Hippocampal formation (tissue), 2 donors: ENCODE measurements at places on chromosomes 3 and 15.
A peak's percentile ranks its signal among the peaks of the same experiment; 100 is the strongest.

DNA sequence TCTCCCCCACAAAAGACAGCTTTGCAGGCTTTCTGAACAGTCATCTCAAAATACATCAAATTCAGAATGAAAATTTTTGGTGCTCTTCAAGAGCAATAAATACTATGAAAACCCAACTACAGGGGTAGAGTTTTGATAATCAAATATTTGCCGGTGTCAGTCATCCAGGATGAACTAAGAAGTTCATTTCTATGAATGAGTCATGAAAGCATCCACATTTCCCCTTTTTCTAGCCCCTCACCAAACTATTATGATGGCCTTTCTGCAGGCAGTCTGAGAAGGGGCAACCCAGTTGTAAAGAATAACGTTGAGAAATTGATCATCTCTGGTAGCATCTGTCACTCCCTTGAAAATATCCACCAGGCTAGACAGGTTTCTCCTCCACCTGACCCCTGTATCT, 3.1 kb upstream of the LPCAT4 start:
- DNase-seq = no peak

- DNase-seq = no peak
Observed at GRCh38 chr3:179436517-179436916, 14.8 kb downstream of the GNB4 start.

- DNase-seq = no peak
Observed at GRCh38 chr3:158728851-158729250, 3.4 kb downstream of the RARRES1 start.

DNA sequence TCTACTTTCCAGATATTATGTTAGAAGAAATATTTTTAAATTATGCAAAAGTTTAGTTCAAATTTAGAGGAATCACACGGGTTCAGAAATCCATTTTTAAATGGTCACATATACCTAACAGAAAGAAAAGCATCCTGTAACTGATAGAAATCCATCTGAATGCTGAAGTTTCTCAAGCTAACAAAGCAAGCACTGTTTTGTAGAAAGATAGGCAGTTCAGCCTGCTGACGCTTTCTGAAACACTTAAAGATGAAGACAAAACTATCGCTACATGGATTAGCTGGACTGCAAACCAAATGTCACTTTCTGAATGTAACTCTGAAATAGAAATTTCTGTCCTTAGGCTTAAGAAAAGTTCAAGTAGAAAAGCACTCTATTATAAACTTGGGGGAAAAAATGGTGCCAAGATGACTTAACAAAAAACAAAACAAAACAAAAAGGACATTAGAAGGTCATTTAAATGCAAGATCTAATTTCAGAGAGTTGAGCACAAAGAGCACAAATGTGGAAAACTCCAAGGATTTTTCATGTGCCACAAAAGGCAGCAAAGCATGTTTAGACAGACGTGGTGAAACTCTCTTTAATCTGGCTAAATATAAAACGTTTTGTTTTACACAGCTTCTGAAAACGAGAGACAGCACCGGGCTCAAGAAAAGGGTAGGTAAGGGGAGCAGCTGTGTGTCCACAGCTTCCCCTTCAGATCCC, 1.2 kb downstream of the PLOD2 start:
- no peak for DNase-seq

DNA sequence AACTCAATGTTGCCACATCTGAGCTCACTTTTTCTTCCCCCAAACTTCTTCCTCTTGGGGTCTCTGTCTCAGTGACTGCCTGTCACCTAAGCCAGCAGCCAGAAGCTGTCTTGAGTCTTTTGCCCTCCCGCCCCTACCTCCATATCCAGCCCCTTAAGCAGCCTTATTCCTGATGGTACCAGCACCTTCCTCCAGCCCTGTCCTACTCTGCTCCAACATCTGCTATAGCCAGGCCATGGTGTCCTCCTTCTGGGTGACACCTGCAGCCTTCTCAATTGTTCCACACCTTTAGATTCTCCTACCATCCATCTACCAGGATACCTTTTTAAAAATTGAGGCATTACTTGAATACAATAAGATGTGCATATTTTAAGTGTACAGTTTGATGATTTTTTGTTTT, 53.8 kb downstream of the EPHB3 start:
- no peak for DNase-seq

DNA sequence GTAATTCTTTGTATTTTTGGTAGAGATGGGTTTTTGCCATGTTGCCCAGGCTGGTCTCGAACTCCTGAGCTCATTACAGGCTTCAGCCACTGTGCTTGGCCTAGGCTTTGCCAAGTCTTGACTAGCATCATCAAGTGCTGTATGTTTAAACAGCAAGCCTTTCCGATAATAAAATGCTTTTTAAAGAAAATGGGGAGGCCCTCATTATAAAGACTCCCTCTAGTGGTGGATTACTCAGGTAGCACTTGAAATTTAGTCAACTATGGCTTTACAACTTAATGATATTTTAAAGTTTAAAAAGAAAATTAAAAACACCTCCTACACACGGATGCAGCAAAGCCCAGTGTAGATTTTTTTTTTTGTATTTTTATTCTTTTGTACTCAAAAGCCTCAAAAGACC, 213.6 kb downstream of the GAP43 start:
- peak; percentile 13 for DNase-seq

DNA sequence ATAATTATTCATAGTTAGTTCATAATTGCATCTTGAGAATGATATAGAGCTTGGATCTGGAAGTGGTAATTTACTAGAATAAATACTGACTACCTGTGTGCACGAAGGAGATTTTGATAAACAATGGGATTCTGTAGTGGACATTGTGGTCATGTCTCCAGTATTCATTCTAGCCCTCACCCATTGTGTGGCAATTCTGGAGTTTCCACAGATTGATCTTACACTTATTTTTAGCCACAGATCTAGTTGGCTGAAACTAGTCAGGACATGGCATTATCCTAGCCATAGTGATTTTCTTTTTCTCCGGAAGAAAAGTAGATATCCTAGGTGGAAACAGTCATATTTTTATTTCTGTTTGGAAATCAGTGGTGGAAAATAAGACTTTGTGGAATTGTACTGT, 833.1 kb downstream of the NAALADL2 start:
- DNase-seq = no peak

- DNase-seq = no peak
Observed at GRCh38 chr3:10136426-10137005, 5.1 kb upstream of the VHL start.

- DNase-seq = no peak
Observed at GRCh38 chr3:131612745-131613144, 110.0 kb upstream of the MRPL3 start.
